IPS DF 6.9 (cell line): ENCODE measurements at places on chromosomes 4 and X.

DNA sequence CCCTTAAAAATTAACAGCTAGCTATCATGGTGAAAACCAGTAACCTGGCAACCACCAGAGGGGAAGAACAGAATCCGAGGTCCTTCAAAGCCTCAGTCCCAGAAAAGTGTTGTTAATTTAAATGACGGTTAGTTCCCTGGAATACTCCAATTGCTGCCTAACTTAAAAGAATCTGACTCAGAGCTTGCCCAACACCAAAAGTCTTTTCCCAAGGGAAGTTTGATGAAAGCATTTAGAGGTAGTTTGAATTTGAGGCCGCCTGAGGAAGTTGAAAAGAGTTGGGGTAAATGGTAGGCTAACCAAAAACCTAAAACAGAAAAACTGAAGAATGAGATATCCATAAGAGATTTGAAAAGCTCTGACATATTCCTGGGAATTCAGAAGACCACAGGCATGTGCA lies 46.6 kb downstream of the IL13RA2 start:
- no peak for DNase-seq

- DNase-seq, result no peak
These were observed 200.8 kb upstream of the GIMD1 start for GRCh38 chr4:106569146-106570031.

- DNase-seq, result peak; percentile 57
These were observed 107.1 kb downstream of the IDS start for GRCh38 chrX:149398027-149398426.

DNA sequence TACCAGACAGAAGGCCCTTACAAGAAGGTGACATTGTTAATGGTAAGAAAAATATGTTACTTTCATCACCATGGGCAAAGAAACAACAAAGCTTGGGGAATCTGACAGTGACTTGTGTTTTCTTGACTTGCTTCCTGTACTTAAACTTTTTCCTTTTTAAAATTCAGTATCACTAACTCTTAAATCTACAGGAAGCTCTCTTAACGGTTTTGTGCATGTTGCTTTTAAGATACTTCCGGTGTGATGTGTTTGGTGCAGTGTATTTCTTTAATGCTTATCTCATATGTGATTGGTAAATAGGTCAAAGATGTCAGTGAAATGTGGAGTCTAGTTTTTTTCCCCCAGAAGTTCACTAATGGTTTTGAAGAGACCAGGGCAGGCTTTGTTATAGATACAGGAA lies 45.2 kb downstream of the ADH5 start:
- no peak for DNase-seq

DNA sequence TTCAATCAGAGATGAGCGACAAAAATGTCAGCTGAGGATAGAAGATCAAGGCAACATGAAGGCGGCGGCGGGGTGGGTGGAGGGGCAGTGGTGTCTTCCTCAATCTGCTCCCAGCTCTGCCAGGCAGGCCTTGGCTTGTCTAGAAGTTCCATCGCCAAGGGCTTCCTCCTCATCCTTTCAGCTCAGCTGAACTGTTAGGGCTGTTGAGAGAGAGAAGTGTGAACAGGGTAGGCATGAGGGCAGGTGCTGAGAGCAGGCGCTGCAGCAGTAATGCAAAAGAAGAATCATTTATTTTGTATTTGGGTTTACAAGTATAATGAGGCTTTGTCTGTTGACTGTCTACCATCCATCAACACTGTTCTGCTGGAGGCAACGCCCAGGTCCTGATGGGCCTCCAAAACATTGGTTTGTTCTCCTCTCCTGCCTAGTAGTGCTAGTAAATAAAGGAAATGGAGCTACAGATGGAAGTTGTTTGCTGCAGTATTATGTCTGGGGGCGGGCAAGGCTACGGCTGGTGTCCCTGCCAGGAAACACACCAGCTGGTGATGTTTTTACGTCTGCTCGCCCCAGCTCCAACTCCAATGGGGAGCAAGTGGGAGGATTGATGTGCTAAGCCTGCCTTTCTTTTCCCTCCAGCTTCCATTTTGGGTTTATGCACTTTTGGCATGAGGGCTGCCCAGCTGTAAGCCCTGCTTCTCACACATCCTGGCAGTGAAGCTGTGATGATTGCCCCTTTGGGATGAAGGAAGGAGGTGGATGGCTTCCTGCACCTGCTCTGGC lies 139.4 kb upstream of the BOD1L1 start:
- no peak for DNase-seq

DNA sequence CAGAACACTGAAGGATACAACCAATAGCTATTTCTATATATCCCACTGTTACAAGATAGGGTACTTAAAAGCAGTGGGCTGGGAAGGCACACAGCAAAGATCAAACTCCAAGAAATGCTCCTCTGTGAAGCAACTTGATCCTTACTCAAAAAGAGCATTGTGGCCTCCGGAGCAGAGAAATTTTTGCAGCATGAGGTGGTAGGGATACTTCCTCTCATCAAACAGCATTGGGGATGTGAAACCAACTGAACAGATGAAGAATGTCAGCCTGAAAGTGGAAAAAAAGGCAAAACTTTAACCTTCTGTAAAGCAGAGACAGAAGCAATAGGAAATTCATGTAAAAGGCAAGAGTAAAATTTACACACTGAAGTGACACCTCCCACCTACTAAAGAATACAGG lies 92.2 kb downstream of the HUWE1 start:
- no peak for DNase-seq

GRCh38 chrX:48785186-48785539 lies 1.2 kb upstream of the GATA1 start:
- DNase-seq, result no peak

DNA sequence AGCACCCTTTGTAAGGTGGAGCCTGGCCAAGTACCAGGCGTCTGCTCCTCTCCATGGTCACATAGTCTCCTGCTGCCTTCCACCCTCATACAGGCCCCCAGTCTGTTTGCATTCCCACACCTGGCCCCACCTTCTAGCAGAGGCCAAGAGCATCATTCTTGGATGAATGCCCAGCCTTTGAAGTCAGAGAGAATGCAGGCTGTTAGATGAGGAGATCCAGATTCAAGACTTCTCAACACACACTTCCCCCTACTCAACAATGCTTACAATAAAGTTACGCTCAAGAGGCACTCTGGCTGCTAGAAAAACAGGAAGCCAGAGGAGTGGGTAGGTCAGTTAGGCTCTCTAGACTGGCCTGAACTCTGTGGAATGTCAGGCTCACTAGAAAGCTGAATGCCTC lies 43.3 kb downstream of the SHROOM4 start:
- DNase-seq, result no peak

DNA sequence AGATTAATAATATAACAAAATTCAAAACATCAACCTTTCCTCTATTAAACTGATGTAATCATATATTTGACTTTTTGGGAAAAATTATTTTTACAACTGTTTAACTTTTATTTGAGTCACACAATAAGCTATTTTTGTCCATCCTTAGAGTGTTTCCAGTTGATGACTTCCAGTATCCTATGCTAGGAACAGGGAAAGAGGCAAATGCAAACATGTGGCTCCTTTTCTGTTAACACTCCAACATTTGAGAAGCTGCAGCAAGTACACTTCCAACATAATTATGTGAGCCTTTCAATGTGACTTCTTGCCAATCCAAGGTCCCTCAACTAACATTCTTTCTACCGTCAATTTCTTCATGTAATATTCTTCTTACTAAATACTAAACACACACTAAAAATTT lies 117.7 kb downstream of the PPA2 start:
- DNase-seq, result no peak

GRCh38 chrX:133402830-133403625 lies 12.3 kb downstream of the GPC4 start:
- no peak for DNase-seq

GRCh38 chr4:89161841-89162240 lies 50.5 kb downstream of the TIGD2 start:
- DNase-seq, result no peak

GRCh38 chrX:13110433-13111324 lies 66.3 kb upstream of the FAM9C start:
- no peak for DNase-seq

- no peak for DNase-seq
These were observed 2.9 kb downstream of the OTUD4 start for GRCh38 chr4:145177511-145177905.

DNA sequence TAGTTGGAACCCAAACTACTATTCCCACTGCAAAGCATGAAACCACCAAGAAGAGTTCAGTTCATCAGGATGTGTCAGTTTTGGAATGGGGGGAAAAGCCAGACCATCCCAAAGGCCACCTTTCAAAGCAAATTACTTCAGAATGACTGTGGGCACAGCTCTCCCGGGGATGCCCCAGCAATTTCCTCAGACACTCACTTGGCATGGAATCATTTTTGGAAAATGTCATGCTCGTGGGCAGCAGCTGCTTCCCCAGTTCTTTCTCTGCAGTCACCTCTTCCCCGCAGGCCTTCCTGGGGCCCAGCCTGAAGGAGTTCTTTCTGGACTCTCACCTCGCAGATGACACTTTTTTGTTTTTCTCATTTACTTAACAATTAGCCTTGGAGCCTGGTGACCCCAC lies 350.3 kb downstream of the NR3C2 start:
- no peak for DNase-seq

GRCh38 chr4:1099270-1099669 lies 14.1 kb downstream of the RNF212 start:
- no peak for DNase-seq
